Activated CD8-positive, alpha-beta memory T cell treated with anti-CD3 and anti-CD28 coated beads, Interleukin-2, amount 10 ng/mL, durations not matched to agents 7 days and 5 days (primary cell): ENCODE measurements at places on chromosomes 6 and 20. TPM values are rescaled to one million over a fixed set of nuclear protein-coding genes. Genes with fewer than 3 reads are reported as not detected.

DNA sequence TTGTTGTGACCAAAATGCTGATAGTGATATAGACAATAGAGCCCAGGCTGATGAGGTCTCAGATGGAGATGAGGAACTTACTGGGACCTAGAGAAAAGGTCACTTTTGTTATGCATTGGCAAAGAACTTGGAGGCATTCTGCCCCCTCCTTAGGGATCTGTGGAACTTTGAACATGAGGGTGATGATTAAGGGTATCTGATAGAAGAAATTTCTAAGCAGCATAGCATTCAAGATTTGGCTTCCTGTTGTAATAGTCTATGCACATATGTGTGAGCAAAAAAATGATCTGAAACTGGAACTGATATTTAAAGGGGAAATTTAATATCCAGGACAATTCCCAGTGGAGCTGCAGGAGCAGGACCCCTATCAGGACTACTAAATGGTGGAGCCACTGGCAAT is 17.1 kb downstream of the HLA-A start:
- no peak overlapping the region for H3K27ac ChIP-seq
- no peaks in the 10 kb centered on the region for H3K36me3 ChIP-seq
- DNase-seq: no peak
- no peak overlapping the region for H3K4me3 ChIP-seq
- H3K4me1 ChIP-seq: peaks cover 15% of the 10 kb centered on the region
- no peaks in the 10 kb centered on the region for H3K27me3 ChIP-seq

GRCh38 chr6:80449726-80450125 is 343.3 kb downstream of the BCKDHB start:
- DNase-seq: no peak
- H3K4me1 ChIP-seq: peaks cover 6% of the 10 kb centered on the region
- H3K27me3 ChIP-seq: no peaks in the 10 kb centered on the region
- H3K27ac ChIP-seq: no peak overlapping the region
- H3K36me3 ChIP-seq: no peaks in the 10 kb centered on the region

ACTL10 gene
- 3.7 TPM for total RNA-seq

ATP6V1G2 gene
- 1.0 TPM for total RNA-seq

HLA-B gene
- total RNA-seq: 5,045 TPM

DEK gene
- 209 TPM for total RNA-seq

GPR6 gene
- total RNA-seq: not detected

ADTRP gene
- 0.47 TPM for total RNA-seq
